ENCODE measurements at places on chromosomes 4 and X.

DNA sequence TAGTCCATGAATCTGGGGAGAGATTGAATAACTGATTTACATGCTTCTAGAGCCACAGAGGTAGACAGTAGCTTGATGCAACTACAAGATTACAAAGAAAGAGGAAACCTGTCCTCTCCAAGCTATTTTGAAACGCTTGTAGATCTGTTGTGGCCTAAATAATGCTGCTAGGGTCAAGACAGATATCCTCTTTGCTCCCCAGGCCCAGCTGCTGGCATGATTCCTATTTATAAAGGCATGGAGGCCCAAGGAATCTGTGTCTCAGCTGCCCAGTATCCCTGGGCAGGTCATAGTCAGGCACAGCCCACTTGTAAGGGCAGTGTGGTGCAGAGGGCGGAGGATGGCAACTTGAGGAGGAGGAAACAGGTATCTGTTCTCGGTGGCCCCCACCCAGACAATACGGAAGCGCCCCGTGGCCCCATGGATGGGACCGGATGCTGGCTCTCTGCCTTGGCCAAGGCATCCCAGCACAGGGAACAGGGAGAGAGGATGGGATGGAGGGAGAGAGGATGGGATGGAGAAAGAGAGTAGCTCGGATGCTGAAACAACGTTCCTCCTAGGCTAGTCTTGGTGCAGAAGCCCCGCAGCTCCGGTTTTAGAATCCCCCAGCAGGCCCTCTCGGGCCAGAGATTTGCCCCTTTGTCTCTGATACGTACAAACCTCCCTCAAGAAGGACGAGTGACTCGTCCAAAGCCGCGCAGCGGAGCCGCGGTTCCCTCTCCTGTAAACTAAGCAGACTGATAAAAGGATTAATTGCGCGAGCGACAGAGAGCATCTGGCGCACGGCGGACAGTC, 767 bp upstream of the SMIM20 start:
- no peak for DNase-seq

DNA sequence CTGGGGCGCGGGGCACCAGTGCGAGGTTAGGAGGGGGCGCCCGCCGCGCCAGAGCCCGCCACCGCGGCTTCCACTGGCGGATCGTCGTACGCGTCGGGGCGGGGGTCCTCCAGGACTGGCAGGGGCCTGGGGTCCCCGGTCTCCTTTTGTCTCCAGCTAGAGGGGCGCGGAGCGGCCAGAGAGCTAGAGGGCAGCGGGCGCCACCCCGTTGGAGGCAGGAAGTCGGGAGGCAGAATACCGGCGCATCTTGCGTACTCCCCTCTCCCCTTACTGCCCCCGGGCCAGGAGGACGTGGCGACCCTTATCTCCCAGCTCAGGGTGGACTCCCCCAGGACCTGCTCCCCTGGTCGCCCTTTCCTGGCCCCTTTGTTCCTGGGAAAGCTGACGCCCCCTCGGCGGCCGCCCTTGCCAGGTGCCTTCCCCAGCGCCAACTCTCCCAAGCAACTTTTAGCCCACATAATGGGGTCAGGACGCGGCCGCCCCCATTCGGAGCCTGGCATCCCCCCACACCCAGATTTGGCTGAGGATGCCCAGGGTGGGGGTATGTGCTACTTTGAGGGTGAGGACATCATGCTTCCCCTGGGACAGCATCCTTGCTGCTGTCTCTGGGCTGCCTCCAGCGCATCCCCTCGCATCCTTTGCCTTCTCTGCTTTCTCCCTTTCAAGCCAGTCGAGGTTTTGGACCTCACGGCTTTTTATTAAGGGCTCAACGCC, 933 bp downstream of the CNKSR2 start:
- peak; percentile 58 for DNase-seq

GRCh38 chr4:20954541-20954940, 254.3 kb downstream of the PACRGL start:
- no peak for DNase-seq

DNA sequence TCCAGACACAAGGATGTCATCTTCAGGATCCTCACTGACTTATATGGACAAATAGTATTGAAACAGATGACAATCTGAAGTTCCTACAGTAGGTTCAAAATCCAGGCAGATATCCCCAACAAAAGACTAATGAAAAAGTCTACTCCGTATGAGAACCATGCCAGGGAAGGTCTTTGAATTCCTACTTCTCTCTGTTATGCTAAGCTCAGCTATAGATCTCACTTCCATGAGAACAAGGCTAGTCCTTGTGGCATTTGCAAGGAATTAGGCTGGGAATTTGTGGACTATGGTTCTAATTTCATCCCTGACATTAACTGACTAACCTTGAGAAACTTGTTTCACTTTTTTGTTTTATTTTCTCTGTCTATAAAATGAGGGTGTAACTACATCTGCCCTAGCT, 229.8 kb downstream of the IL1RAPL2 start:
- DNase-seq: no peak

DNA sequence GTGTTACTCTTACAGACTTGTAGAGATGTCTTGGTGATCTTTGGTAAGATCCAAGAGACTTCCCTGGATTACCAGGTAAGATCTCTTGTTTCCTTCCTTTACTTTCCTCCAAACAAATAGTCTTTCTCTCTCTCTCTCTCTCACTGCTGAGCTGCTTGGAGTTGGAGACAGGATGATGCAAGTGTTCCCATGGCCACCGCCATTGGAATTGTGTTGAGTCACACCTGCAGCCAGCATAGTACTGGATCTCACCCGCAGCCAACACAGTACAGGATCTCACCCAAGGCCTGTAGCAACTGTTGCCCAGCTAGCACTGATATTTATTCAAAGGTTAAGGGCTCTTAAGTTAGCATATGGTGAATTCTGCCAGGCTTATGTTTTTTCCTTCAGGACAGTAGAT, 1080.9 kb downstream of the FAT4 start:
- no peak for DNase-seq

- no peak for DNase-seq
Observed at GRCh38 chr4:6703786-6704185, 5.9 kb downstream of the MRFAP1L1 start.

DNA sequence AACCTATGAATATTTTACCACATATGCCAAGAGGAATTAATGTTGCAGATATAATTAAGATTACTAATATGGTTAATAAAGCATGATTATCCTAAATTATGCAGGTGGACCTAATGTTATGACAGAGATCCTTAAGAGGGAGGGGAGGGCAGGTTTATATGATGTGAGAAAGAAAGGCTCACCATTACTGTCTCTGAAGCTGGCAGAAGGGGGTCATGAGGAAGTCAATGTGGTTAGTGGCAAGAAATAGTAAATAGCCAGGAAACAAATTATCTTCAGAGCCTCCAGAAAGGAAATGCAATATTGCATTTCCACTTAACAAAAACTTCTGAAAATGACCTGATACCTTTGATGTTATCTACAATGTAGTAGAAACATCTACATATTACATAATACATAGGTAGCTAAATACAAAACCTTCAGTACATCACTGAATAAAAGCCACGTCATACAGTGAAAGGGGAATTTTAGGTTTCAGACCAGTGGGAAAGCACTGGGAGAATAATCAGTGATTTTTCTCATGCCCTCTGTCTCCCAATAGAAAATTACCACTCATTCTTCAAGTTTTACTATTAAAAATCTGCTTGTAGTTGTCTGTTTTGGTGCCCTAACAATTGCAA, 609.2 kb downstream of the SPOCK3 start:
- DNase-seq: no peak

DNA sequence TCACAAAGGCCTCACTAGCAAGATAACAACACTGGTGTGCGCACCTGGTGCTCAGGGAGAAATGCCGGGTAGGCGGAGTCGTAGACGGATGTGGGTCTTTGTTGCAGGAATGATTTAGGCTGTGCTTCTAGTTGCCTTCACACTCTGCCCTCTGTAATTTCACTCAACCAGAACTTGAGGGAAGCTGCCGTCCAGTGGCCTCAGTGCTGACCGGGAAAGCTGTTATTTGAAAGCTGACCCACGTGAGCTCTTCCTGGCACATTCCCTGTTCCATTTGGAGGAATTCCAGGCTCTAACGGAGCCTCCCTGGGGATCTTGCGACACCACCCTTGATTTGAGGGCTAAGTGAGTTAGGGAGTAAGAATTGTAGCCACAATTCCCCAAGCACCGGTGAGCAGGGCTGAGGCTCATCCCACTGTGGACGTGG, 15.9 kb downstream of the SH3TC1 start:
- DNase-seq: no peak

GRCh38 chrX:85994228-85994627, 53.1 kb downstream of the CHM start:
- DNase-seq: no peak

DNA sequence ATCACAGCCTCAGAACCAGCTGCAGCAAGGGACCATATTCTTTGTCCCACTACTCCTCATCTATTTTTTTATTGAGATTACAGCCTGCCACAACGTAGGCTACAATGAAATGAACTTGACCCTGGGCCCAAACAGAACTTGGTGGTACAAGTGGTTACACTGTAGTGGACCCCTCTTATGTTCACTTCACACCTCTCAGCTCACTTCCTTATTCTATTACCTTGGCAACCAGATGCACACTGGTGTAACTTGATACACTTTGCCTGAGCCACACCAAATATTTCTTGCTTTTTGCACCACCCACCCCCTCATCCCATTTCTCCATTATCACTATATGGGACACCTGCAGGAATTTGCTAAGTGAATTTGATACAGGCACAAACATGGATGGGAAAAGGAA, 105.8 kb downstream of the CXCL13 start:
- DNase-seq: no peak

- DNase-seq: no peak
Observed at GRCh38 chrX:71475785-71476540, 56.9 kb upstream of the OGT start.

GRCh38 chr4:89119166-89119565, 7.8 kb downstream of the TIGD2 start:
- DNase-seq: no peak

GRCh38 chrX:39493168-39493567, 604.6 kb downstream of the BCOR start:
- DNase-seq: no peak

GRCh38 chr4:94441838-94442237, 9.9 kb upstream of the PDLIM5 start:
- no peak for DNase-seq

- DNase-seq: no peak
Observed at GRCh38 chrX:3252744-3253143, 93.7 kb downstream of the MXRA5 start.

DNA sequence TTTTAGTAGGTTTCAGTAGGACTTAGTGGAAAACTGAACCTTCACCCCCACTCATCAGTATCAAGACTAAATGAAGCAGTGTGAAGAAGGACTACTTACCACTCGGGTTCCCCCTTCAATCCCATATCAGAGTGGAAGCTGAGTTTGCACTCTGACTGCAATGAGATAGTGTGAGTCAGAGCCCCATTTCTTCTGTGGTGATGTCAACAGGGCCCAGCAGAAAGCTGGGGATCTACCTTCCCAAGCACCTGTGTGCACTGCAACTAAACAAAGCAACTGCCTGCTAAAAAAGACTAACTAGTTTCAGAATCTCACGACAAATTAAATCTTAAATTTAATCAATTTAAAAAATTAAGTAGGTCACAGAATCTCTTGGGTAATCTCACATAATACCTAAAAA, 1837.0 kb upstream of the PCDH7 start:
- DNase-seq: no peak

- DNase-seq: no peak
Observed at GRCh38 chr4:149168645-149169044, 647.0 kb downstream of the IQCM start.

- no peak for DNase-seq
Observed at GRCh38 chrX:2345562-2345961, 155.2 kb downstream of the DHRSX start.

DNA sequence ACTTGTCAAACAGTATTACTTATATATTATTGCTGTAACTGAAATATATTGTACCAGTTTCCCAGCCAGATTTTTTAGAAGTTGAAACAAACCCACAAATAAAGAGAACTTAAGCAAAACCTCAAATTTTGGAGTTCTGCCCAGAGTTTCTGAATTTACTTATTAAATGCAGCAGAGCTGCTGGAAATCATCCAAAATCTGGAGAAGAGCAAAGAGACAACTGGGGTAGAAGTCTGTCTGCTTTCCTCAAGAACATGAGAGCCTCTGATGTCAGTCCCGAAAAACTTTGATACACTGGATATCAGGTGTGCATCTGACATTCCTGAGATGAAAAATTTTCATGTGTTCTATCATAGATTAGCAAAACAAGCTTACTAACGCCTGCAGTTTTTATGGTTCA, 325.9 kb downstream of the NR3C2 start:
- no peak for DNase-seq

DNA sequence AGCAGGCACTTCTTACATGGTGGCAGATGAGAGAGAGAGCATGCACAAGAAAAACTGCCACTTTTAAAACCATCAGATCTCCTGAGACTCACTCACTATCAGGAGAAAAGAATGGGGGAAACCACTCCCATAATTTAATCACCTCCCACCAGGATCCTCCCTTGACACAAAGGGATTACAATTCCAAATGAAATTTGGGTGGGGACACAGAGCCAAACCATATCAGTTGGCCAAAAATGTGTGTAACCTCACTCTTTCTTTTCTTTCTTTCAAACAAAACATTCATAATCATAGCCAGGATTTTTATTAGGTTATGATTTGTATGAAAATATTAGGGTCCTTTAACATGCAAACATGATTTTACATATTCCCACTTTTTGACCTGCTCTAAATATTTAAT, 222.1 kb downstream of the PCDH18 start:
- no peak for DNase-seq

GRCh38 chrX:76147106-76147505, 25.8 kb upstream of the PBDC1 start:
- no peak for DNase-seq

DNA sequence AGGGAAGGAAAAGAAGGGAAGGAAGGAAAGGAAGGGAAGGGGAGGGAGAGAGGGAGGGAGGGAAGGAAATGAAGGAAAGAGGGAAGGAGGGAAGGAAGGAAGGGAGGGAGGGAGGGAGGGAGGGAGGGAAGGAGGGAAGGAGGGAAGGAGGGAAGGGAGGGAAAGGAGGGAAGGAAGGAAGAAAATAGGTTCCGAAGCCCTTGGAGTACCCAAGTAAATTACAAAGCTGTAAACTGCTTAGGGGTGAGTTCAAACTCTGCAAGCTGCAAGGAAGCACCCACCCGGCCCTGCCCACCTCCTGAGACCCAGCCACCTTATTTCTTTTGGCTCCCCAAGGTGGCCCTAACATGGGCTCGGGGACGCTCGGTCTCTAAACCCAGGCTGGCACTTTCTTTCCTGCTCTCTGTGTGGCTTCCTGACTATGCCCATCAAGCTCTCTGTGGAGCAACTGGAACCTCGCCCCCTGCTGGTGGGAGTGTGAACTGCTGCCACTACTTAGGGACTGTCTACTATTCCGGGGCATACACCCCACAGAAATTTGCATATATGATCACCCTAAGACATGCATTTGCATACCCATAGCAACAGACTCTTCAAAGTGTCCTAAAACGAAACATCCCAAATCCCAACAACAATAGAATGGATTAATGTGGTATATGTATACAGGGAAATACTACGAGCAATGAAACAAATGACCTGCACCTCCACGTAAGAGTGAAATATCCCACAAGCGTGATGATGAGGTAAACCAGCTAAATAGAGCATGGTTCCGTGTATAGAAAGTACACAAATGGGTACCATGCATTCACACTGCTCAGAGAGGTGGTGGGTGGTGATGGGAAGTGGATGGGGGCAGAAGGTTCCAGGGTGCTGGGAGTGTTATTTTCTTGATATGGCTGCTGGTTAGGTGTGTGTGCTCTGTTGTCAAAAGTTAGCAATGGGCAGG, 151.7 kb upstream of the TBL1X start:
- DNase-seq: peak; percentile 78

All from endodermal cell (in vitro differentiated cells).